ENCODE measurements at places on chromosomes 7 and 10. TPM values are rescaled to one million over a fixed set of nuclear protein-coding genes. Genes with fewer than 3 reads are reported as not detected.

DNA sequence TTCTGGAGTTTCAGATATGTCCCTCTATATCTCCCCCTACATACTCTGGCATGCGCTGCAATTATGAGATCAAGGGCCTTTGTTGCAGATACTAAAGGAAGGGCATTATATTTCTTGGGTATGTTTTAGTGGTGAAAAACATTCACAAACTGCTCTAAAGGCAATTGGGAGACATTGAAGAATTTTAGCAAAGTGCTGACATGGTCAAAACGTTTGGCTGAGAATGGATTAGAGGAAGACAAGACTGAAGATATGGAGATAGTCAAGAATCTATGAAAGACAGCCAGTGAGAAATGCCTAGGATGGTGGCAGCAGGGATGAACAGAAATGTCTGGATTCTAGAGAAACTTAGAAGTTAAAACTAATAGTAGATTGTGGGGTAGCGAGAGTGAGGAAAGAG, 104.5 kb upstream of the CABCOCO1 start:
- DNase-seq = no peak

- no peak for DNase-seq
Measured at GRCh38 chr10:3635211-3635671, 149.8 kb downstream of the KLF6 start.

GRCh38 chr7:31775556-31775955, 88.5 kb downstream of the PPP1R17 start:
- DNase-seq = no peak

Gene MAGI2
- polyA plus RNA-seq = 39.1 TPM

Gene SKIDA1
- polyA plus RNA-seq = 10.3 TPM

Gene MAP3K8
- polyA plus RNA-seq = 8.5 TPM

Gene EPO
- polyA plus RNA-seq = 0.11 TPM
